ENCODE measurements at places on chromosomes 12 and 14. TPM values are rescaled to one million over a fixed set of nuclear protein-coding genes. Genes with fewer than 3 reads are reported as not detected.

NXPH4 gene
- not detected for total RNA-seq

KLRG1 gene
- total RNA-seq, result 12.3 TPM

PTGER2 gene
- 2.9 TPM for total RNA-seq

POLE2 gene
- 43.1 TPM for total RNA-seq

VRTN gene
- 1.2 TPM for total RNA-seq

KCNJ8 gene
- 13.7 TPM for total RNA-seq

RGS6 gene
- total RNA-seq, result 4.3 TPM

ESPL1 gene
- total RNA-seq, result 8.4 TPM

TMTC1 gene
- 12.8 TPM for total RNA-seq

SLCO1B1 gene
- total RNA-seq, result not detected

Measured in umbilical cord (tissue), 2 donors.